Stimulated activated CD8-positive, alpha-beta memory T cell treated with anti-CD3 and anti-CD28 coated beads, Interleukin-7, amount 100 ng/mL, for 1 hour (primary cell): ENCODE measurements at places on chromosomes 3 and 15.

DNA sequence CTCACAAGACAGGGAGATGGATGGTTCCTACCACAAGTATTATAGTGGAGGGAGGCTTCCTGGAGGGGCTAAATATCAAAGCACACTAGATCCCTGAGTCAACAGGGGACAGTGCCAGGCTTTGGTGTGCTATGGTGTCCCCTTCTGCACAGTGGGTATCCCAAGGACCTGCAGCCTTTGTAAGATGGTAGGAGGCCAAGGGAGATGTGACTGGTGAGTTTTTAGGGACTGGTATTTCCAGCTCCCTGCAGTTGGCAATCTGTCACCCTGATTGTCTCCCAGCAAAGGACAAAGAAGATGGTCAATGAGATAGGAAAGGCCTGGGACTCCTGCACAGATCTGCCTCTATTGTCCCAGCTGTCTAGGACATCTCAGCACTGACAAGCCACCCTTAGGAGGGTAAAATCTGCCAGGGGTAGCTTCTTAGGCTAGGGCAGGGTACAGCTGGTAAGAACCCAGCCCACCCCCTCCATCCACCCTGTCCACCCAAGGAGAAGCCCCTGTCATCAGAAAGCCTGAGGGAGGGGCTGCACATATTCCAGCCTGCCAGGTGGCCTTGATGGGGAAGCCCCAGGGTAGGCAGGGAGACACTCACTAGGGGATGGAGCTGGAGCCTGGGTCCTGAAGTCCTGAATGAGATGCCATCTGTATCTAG, 631 bp downstream of the CYP1A1 start:
- no peak for DNase-seq

GRCh38 chr3:166425900-166426611, 588.8 kb upstream of the BCHE start:
- DNase-seq = no peak

DNA sequence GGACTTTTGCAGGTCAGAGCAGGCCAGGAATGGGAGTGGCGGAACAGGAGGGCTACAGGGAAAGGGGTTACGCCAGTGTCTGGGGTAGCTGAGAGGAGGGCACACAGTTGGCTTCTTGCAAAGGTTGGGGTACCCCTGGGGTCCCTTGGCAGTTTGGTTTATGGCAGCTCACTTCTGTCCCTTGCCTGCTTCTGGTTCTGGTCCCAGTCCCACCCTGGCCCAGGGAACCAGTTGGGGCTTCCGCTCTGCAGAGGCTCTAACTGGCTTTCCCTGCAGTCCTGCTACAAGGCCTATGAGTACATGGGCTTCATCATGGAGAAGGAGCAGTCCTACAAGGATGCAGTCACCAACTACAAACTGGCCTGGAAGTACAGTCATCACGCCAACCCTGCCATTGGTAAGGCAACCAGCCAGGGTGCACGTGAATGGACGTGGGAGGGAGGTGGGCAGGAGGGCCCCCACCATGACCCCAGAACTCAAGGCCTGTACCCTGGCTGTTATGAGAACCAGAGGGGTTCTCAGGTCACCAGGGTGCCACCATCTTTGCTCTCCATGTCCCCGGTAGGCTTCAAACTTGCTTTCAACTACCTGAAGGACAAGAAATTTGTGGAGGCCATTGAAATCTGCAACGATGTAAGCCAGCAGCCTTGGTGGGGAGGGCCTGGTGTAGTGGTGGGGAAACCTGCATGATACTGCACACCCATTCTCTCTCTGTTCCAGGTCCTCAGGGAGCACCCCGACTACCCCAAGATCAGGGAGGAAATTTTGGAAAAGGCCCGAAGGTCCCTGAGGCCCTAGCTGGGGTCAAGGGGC, 15.2 kb downstream of the CSRNP1 start:
- DNase-seq = no peak

DNA sequence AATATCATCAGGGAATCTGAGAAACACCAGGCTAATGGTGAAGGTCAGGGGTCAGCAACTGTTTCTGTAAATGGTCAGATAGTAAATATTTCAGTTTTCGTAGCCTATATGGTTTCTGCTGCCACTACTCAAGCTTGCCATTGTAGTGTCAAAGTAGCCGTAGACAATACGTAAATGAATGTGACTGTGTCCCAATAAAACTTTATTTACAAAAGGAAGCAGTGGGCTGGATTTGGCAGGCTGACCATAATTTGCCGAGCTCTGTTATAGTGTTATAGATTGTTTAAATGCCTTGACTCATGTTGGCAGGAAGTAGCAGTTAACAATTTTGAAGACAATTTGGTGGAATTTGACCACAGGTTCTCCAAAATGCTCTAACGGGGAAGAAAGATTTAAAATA, 548.2 kb downstream of the FOXP1 start:
- no peak for DNase-seq

DNA sequence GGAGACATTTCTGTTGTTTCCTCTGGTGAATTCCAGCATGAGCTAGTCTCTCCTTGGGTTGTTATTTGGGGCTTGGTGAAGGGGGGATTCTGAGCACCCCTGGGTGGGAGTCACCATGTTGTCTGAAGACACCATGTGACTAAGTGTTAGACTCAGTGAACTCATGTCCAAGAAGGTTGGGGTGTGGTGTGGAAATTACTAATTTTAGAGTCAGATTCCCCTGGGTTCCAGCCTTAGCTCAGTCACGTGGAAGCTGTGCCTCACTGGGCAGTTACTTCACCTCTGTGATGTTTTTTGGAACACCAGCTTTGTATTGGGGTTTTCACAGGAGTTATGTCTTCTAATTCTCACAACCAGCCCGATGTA, 171.5 kb downstream of the RPLP1 start:
- DNase-seq = no peak

DNA sequence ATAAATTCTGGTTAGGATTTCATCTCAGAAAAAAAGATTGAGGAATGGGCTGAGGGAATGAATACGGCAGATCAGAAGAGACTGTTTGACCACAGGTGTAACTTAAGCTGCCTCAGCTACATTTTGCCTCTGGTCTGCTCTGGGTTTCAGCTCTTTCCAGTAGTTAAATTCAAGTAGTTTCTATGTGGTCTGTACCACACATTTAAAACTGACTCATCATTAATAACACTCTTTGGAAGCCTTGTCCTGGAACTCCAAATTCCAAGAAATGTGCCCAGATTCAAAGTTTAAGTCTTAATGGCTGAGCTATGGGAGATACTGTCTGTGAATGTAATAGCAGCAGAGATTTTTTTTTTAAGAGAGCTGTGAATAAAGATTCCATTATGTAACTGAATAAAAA, 133.1 kb upstream of the IGSF10 start:
- DNase-seq = no peak
